ENCODE measurements at places on chromosomes 5 and 9.

- no peak for DNase-seq
These were observed 117.9 kb upstream of the SPATA31C2 start for GRCh38 chr9:88256216-88256615.

- DNase-seq = no peak
These were observed 5.3 kb downstream of the SARDH start for GRCh38 chr9:133732639-133733408.

DNA sequence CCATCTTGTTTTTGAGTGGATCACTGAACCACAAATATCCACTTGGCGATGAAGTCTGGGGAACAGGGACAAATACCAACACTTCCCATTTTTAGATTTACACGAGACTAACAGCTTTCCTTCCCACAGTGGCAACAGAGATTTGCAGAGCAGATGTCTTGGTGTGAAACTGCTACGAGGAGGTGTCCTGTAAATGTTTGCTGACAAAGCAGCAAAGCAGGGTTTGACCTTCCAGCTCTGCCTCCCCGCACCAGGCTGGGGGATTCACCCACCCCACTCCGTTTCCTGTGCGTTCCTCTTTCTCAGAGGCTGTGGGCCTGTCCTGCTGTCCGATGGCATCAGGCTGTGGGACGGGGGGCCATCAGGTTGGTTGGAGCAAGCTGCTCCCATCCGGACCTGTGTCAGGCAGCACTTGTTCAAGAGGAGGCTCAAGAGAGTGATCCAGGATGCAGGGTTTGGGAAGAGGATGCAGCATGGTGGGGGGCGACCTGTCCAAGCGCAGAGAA lies 693 bp upstream of the RGS3 start:
- DNase-seq = no peak

GRCh38 chr5:142894749-142895148 lies 124.6 kb downstream of the ARHGAP26 start:
- no peak for DNase-seq

- DNase-seq = peak; percentile 61
These were observed at the start of gene ARL14EPL for GRCh38 chr5:116032094-116032517. ARL14EPL (plus strand) TSS chr5:116032472; CDS start chr5:116051466, 18,994 bp downstream.

- DNase-seq = peak; percentile 59
These were observed 20.7 kb downstream of the NLN start for GRCh38 chr5:65742565-65743231.

- no peak for DNase-seq
These were observed 38.2 kb downstream of the ST8SIA4 start for GRCh38 chr5:100864931-100865330.

DNA sequence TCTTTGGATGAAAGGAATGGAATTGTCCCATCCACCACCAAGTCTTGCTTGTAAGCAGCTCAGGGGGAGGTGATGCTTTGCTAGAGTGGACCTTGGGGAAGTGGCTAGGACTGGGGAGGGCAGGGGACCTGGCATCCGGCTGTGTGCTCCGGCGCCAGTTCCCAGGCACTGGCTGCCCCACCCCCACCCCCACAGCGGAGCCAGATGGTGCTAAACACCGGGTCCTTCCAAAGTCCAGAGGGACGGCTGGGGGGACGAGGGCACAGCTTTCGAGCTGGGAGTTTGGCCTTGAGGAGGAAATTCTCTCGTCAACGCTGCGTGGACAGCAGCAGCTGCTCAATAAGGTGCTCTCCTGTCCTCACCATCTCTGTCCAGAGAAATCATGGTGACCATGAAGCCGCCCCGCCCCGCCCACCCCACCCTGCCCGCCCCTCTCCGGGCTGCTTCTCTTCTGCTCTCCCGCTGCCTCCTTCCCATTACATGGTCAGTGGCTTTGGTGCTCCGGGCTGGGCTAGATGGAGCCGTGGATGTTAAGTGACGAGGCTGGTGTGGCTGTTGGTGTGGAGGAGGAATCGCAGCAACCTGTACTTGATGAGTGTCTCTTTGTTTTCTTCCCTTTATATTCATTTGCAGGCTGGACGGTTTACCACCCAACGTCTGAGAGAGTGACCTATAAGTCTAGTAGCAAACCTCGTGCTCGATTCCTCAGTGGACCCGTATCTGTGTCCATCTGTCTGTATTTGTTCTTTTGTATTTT lies 115.7 kb downstream of the WNK2 start:
- no peak for DNase-seq
